Pulmonary artery endothelial cell (primary cell): ENCODE measurements at places on chromosomes 5 and 9.
A peak's percentile ranks its signal among the peaks of the same experiment; 100 is the strongest.

GRCh38 chr9:135582966-135583687 lies 21.6 kb downstream of the PAEP start:
- no peak for DNase-seq

DNA sequence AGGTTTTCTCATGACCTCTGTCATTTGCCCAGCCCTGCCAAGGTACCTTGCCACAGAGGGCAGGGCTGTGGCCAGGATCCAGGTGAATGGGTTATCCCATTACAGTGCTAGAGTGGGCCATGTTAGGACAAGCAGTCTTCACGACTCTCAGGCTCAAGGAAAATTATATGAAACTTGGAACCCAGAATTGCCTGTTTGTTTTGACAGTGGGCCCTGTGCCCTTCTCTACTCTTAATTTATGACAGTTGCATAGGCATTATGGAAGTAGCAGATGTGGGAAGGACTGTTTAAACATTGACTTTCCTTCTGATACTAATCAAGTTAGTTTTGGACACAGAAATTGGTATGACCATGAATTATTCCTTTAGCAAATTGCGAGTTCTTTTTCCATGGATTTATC lies 41.7 kb downstream of the ITGA2 start:
- no peak for DNase-seq

DNA sequence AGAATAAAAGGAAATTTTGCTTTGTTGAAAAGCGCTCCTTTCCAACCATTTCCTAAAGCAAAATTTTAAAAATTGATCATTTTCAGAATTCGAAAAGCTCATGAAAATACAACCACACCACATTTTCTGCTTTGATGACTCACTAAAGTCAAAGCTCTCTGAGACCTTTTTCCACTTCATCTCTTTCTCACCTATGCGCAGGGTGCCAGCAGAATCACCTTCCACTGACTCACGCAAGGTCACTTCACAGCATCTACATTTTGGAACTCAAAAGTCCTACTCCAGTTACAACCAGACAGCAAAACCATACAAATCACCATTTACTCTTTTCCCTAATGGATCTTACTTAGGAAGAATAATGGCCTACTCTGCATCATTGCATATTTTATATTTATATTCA lies 106.2 kb downstream of the MAP1B start:
- no peak for DNase-seq

DNA sequence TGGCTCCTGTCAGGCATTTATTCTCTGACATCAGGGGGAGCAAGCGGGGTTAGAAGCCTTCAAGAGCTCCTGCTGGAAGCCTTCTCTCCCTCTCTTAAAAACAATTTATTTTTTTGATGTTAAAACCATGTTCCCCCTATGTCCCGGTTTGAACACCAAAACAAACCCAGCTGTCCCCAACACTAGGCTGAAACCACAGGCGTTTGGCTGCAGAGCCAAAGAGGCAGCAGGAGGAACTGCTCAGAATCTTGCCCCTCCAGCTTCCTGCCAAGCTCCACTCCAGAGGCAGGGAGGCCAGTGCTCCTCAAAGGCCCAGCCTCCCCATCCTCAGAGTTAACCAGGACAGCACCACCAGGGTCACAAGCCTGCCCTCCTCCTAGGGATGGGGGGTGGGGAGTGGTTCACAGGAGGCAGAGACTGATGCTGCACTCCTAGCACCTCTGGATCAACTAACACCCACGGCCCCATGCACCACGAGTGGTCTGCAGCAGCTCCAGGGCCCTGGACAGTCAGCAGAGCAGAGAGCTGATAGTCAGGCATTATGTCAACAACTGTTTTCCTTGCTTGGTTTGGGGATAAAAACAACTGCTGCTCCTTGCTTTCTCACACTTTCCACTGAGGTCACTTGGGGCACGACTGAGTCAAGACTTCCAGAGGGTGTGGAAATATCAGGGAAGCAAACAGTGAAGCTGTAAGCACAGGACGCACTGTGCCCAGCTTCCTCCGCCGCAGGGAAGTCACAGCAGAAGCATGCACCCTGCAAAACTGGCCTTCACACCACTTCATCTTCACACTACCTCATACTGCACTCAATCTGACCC lies 96.5 kb upstream of the ADRA1B start:
- no peak for DNase-seq

DNA sequence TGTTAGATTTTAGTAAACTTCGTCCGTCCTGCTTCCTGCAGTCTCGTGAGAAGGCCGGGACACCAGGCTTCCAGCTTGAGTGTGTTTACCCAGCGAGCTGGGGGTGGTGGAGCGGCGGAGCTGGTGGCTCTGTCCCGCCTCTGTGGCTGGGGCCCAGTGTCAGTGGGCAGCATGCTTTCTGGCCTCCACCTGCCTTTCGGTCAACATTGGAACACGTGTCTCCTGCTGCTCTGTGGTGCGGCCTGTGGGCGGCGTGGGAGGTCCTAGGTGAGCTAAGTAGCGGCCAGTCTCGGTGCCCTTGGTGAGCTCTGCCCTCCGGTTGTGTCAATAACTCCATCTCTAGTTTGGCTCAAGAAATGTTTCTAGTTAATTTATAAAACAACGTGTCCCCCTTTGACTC lies 125.9 kb downstream of the GADD45G start:
- DNase-seq: no peak

GRCh38 chr9:105188746-105189145 lies 55.7 kb upstream of the SLC44A1 start:
- DNase-seq: no peak

- DNase-seq: no peak
These were observed 34.2 kb upstream of the GOLGA1 start for GRCh38 chr9:124975131-124975530.

GRCh38 chr5:142287973-142288313 lies 36.9 kb downstream of the SPRY4 start:
- no peak for DNase-seq

DNA sequence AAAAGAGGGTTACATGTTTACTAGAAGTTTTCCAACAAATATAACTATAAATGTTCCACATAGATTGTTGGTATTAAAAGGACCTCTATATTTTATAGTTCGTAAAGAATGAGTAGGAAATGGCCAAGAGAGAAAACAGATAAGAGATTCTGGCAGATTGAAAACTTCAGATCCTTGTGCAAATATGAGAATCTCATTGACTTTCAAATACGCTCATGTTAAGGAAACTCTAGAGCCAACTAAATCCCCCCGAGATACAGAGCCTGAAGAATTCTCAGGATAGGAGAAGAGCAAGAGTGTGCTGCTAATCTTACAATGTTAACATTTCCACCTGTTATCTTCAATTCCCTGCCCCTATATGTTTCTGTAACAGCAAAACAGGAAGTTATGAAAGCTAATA lies 159.0 kb upstream of the OR13F1 start:
- DNase-seq: no peak

- no peak for DNase-seq
These were observed 354.6 kb downstream of the BNC2 start for GRCh38 chr9:16515879-16516301.

DNA sequence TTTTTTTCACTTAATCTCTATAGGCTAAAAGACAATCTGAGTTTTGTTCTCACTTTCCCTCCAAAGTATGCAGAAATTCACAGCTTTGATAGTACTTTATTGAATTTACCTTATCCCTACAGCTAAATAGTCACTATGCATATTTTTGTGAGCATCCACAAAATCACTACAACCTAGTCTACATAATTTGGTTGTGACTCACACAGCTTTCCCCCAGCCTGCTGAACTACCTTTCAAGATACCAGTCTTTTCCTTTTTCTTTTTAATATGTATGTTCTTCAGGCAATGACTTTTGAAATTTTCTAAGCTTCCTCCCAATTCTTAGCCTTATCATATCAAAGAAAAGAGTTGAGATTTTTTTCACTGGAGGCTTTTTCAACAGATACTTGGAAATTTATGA lies 347.3 kb upstream of the CDH6 start:
- no peak for DNase-seq

DNA sequence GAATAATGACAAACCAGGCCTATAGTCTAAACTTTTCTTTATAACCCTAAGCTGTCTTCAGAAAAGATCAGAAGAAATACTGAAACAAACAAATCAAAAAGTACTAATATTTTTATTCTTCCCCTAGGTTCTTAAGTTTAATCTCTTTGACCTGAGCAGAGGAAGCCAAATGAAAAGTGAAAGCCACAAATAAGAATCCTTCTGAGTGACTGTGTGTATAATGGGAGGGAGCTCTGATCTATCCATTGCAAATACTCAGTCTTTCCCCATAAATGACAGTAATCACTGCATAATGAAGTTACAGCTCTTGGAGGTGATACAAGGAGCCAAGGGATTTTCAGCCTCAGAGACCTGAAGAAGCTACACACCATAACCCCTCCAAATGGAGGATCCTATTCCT lies 126.9 kb upstream of the ATP10B start:
- no peak for DNase-seq

DNA sequence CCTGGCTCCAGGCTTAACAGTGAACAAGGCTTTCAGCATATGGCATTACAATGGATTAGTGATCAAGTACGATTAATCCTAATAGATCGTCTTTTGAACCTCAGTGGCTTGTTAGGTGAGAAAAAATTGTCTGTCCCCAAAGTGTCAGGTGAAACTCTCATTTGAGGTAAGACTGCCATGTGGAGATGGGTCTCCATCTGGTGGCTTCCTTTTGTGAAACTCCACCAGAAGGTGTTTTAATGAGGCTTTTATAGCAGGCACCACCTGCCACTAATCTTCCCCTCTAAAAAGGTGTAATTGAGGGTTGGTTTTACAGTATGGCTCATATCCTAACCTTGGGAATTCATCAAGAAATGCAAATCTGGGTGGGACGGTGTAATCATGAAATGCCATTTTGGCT lies 471.1 kb upstream of the MPDZ start:
- no peak for DNase-seq

- DNase-seq: no peak
These were observed 4.8 kb upstream of the DIAPH1 start for GRCh38 chr5:141623611-141624010.

- no peak for DNase-seq
These were observed 115.9 kb upstream of the GAS1 start for GRCh38 chr9:87063246-87063645.

GRCh38 chr5:573976-574375 lies 38.2 kb upstream of the CEP72 start:
- no peak for DNase-seq

GRCh38 chr9:137544176-137544760 lies 5.9 kb downstream of the PNPLA7 start:
- no peak for DNase-seq

DNA sequence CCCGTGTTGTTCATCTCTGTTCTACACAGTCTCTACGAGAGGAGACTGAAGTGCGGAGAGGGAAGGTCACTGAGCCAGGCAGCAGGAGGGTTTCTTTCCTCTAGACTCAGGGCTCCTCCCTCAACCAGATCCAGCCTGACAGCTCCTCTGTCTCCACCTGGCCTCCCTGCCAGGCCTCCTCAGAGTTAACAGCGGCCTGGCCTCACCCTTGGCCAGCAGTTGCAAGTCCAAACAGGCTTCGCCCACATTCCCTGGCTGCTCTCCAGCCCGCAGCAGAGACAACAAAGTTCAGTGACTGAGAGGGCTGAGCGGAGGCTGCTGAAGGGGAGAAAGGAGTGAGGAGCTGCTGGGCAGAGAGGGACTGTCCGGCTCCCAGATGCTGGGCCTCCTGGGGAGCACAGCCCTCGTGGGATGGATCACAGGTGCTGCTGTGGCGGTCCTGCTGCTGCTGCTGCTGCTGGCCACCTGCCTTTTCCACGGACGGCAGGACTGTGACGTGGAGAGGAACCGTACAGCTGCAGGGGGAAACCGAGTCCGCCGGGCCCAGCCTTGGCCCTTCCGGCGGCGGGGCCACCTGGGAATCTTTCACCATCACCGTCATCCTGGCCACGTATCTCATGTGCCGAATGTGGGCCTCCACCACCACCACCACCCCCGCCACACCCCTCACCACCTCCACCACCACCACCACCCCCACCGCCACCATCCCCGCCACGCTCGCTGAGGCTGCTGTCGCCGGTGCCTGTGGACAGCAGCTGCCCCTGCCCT lies at the start of gene HRCT1:
HRCT1 (plus strand) TSS at position 291 of the 768 bp plus-strand sequence; CDS start at position 377, 86 bp downstream.
- DNase-seq: peak; percentile 78

- peak; percentile 8 for DNase-seq
These were observed 1.7 kb downstream of the GFM2 start for GRCh38 chr5:74765201-74765600.

DNA sequence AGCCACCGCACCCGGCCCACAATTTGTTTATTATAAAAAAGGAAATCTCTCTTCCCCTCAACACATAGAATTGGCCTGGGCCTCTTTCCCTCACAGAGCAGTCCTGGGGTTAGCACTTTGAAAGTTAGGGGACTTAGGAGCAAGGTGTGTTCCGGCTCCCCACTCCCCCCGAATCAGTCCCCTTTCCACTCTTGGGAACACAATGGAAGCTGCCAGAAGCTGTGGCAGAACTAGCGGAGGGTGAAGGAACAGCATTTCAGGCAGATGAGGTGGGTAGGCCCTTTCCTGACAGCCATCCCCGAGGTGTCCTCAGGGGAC lies 16.4 kb upstream of the C5orf47 start:
- DNase-seq: no peak

- no peak for DNase-seq
These were observed 133.6 kb upstream of the HMHB1 start for GRCh38 chr5:143678148-143678905.

DNA sequence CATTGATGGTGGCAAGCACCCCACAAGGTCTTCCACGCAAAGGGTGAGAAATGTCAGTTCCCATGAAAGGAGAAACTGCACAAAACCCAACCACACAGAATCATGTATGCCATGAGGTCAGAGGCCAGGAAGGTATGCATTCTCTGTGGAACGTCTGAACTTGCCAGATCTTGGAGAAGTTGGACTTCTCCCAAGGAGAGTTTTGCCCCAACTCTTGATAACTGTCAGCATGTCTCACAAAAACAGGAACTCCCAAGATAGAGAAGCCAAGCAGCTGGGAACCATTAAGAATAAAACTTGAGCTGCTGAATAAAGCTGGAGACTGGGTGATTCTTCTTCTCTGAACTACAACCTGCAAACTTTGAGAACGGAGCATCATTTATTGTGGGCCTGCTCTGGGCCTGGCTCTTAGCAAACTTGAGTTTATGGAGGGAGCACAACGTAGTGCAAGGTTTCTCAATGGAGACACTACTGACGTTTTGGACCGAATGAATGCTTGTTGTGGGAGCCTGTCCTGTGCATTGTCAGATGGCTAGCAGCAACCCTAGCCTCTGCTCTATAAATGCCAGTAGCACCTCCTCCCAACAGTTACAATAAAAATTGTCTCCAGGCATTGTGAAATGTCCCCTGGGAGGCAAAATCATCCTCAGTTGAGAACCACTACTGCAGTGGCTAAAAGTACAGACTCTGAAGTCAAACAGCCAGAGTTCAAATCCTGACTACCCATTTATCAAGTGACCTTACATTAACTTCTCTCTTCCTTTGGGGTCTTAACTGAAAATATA lies 193.5 kb downstream of the ACTL7B start:
- no peak for DNase-seq

GRCh38 chr9:131667576-131667975 lies 72.3 kb downstream of the RAPGEF1 start:
- DNase-seq: no peak
